ENCODE measurements at places on chromosomes 4 and X. TPM values are rescaled to one million over a fixed set of nuclear protein-coding genes. Genes with fewer than 3 reads are reported as not detected.

Gene RASL11B
- 0.23 TPM for total RNA-seq

Gene GABRE
- total RNA-seq, result 41.3 TPM

Gene RTL3
- total RNA-seq, result 0.05 TPM

Gene CT55
- total RNA-seq, result not detected

Gene LRRC66
- total RNA-seq, result 1.5 TPM

Gene EXOC1L
- not detected for total RNA-seq

Gene ARHGEF38
- total RNA-seq, result not detected

Gene CCNB3
- 0.30 TPM for total RNA-seq

Gene MAGED4B
- total RNA-seq, result 99.3 TPM

Gene ZNF157
- 0.09 TPM for total RNA-seq

Gene GLUD2
- 0.92 TPM for total RNA-seq

Gene CYSLTR1
- not detected for total RNA-seq

Gene SPANXB1
- not detected for total RNA-seq

Gene SMPX
- not detected for total RNA-seq

Gene MAGEA12
- total RNA-seq, result not detected

Gene PRR32
- total RNA-seq, result not detected

Gene USP51
- 1.5 TPM for total RNA-seq

Gene UGT2B15
- not detected for total RNA-seq

Gene GLRA2
- not detected for total RNA-seq

Gene TRIML2
- 0.14 TPM for total RNA-seq

Gene CENPVL1
- not detected for total RNA-seq

Gene TLR10
- not detected for total RNA-seq

Gene MTNR1A
- 0.23 TPM for total RNA-seq

Gene RNF4
- 99.1 TPM for total RNA-seq

Gene TCEAL1
- 18.1 TPM for total RNA-seq

Gene TRIM61
- 3.0 TPM for total RNA-seq

Gene CT83
- not detected for total RNA-seq

Gene MAGEA11
- not detected for total RNA-seq

Gene PHOX2B
- not detected for total RNA-seq

Gene UGT2B11
- total RNA-seq, result not detected

Gene MID2
- 11.9 TPM for total RNA-seq
